ENCODE measurements at places on chromosomes 13 and 19.

DNA sequence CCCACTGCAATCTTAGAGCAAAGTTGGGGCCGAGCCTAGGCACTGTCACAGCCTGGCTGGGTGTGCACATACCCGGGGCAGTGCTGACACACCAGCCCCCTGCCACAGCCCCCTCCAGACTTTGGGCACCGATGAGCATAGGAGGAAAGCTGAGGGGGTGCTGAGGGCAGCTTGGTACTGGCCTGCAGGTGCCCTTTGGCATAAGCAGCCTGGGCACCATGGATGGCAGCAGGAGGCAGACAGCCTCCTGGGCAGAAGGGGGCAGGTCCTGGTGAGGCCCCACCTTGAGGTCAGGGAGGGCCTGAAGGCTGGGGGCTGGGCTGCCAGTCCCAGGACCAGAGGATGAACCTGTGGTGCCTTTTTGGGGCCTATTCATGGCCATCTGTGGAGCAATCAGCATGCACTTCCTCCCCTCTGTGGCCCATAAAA, 8.2 kb downstream of the IGFL4 start:
- no peak for DNase-seq

GRCh38 chr19:40348961-40349507, 539 bp downstream of the PLD3 start:
- peak; percentile 64 for DNase-seq

DNA sequence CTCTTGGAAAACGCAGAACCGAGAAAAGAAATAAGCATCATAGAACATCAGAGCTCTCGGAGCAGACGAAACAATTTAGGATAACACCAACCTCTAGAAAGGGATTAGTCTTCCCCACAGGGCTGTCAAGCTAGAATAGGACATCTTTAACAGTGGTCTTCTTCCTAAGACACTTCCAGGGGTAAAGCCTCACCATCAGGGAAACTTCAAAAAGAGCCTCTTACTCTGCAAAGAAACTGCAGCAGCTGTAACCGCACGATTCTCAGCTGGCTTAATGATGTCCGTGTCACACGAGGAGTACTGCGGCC, 642 bp downstream of the ZNF571 start:
- no peak for DNase-seq

GRCh38 chr19:41545547-41545946, 30.4 kb upstream of the CEACAM21 start:
- DNase-seq, result no peak

- no peak for DNase-seq
These were observed 843.8 kb upstream of the SPRY2 start for GRCh38 chr13:81184556-81185265.

DNA sequence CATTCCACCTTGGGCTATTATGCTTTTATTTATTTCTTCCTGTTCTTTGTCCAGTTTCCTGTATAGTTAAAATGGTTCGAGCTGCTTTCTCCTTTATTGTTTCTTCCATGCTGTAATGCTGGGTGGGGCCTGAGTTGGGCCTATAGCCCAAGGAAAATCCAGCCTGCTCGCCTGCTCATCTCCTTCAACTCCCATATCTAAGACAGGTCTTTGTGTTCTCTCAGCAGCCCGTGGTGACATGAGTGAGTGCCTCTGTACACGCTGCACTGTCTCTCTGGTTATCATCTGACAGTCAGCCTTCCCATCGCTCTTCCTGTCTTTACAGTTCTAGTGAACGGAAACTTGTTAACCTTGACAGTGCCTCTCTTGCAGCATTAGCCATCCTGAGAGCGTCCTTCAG, 221.9 kb upstream of the SLC10A2 start:
- DNase-seq, result no peak

DNA sequence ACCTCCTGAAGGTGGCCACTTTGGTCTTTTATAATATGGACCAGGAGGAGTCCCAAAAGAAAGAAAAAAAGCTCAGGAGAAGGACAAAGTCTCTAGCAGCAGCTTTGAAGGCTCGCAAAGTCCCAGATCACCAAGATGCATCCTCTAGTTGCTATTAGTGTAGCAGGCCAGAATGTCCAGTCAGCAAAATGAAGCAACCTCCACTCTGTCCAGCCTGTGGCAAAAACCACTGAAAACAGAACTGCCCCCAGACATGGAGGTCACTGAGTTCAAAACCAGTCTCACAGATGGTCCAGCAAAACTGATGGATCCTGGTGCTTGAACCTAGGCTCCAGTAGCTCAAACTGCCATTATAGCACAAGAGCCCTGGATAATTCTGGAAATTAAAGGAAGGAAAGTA, 10.4 kb downstream of the LILRB4 start:
- DNase-seq, result no peak
